Ecto neural progenitor cell (in vitro differentiated cells): ENCODE measurements at places on chromosomes 4 and X.

DNA sequence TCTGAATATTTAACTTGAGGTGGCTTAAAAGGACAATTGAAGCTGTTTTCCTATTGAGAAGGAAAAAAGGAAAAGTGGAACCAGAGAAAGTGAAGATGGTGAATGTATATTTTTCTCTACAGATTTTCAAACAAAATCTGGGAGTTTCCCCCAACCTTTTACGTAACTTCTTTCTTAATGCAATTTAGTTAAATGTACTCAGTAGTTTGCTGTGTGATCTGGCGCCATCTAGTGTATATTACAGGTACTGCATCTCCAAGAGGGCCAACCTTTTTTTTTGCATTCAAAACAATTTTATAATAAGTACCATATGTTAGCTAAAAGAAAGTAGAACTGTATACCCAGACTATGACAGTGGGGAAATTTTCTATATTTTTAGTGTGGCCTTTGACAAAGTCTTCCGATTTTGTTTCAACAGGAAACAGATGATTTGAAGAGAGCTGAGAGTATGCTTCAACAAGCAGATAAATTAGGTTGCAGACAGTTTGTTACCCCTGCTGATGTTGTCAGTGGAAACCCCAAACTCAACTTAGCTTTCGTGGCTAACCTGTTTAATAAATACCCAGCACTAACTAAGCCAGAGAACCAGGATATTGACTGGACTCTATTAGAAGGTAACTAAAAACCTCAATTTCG lies 82.0 kb downstream of the PLS3 start:
- DNase-seq, result no peak

- DNase-seq, result no peak
These were observed 85.5 kb upstream of the ADRA2C start for GRCh38 chr4:3680656-3681055.

DNA sequence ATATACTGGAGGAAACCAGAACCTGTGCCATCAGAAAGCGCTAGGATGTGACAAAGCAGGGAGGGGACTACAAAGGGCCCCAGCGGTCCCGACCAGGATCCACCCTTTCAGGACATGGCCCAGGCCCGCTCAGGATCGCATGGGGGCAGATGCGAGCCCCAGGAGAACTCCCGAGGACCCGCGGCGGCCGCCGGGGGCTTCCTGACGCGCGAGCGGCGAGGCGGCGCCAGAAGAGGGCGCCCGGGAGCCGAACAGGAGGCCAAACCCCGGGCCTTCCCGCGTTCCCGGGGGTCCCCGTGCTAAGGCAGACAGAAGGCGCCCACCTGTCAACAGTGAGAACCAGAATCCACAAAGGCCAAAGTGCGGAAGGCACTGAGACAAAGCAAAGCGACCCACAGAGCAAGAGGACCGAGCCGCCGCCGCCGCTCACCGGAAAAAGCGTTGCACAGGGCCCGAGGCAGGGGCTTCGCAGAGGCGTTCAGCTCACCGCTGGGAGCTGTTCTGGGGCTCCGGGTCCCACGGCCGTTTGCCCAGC lies 7.3 kb upstream of the OPN1LW start:
- DNase-seq, result peak; percentile 81

DNA sequence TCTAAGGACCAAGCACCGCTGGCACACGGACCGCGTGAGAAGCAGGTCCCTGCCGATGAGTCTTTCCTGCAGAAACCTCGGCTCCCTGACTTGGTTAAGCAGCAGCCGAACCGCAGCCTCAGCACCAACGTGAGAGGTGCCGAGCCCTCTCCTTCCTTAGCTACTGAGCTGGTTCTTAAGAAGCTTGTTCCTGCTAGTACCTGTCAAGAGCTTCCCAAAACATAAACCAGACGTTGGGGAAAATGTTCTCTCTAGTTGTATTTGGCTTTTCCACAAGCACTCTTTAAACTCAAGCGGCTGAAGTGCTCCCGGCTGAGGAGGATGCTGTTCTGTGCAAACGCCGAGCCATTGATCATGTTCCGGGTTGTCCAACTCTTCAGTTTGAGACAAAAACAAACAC lies 29.3 kb upstream of the TLR3 start:
- no peak for DNase-seq

DNA sequence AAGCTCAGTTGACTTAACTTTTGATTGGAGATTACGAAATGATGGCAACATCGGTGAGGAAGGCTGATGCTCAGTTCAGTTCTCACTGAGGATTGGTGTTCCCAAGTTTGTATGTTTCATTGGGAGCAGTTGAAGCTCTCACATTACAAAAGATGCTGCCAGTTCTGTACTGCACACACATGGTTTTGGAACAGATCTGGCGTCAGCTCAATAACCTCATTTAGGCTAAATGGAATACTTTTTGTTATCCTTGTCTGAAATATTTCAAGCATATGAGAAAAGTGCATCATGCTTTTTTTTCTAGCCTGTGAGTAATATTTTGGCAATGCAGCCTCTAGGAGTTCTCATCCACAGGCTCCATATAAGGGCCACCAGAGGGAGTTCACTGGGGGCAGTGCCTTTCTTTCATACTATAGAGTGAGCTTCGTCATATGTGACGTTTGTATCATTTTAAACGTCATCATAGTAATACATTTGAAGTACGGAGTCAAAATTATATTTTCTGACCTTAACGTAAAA lies 4.1 kb downstream of the ENPEP start:
- DNase-seq, result no peak

- DNase-seq, result no peak
These were observed 339.8 kb downstream of the PCDH7 start for GRCh38 chr4:31059753-31060522.

GRCh38 chrX:72080150-72080549 lies 51.6 kb downstream of the RTL5 start:
- no peak for DNase-seq

DNA sequence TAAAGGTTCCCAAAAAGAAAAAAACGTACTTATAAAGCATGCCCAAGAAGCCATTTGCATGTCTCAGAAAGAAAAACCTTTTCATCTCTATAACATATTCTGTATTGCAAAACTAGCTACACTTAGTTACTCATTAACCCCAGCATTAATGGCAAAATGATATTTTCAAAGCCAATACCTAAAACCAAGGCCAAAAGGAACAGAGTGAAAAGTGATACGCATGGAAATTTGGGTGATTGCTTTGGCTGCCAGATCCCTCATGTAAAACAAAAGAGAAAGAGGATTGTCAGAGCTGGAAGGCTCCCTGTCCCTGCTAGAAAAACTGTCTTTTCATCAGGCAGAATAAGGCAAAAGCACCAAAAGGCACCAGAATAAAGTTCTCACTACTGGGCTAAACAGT lies 46.8 kb upstream of the RADX start:
- no peak for DNase-seq

DNA sequence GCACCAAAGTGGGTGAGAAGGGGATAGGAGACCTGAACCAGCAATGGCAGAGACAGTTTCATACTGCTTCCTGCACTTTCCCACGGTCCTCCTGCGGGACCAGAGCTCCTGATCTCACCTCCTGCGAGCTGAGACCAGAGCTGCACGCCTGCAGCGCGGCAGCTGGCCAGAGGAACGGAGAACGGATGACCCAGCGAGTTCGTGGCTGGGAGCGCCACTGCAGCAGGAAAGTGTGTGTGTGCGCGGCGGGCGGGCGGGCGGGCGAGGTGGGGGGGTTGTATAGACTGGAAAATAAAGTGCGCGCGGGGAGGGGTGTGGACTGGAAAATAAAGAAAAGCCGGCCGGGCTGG lies 16.5 kb downstream of the MCF2 start:
- no peak for DNase-seq

DNA sequence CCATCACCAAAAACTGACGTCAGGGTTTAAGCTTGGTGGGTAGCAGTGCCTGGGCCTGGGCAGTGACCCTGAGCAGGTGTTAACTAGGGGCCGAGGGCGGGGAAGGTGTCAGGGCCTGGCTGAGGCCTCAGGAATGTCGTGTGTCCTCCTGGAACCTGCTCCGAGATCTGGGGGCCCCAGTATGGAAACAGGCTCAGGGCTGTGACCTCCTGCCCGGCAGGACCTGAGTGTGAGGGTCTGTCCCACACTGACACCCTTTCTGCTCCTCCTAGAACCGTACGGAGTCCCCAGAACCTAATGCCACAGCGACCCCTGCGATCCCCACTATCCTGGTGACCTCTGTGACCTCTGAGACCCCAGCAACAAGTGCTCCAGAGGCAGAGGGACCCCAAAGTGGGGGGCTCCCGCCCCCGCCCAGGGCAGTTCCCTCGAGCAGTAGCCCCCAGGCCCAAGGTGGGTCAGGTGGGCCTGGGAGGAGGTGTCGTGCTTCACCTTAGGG lies 741 bp downstream of the HGFAC start:
- no peak for DNase-seq

DNA sequence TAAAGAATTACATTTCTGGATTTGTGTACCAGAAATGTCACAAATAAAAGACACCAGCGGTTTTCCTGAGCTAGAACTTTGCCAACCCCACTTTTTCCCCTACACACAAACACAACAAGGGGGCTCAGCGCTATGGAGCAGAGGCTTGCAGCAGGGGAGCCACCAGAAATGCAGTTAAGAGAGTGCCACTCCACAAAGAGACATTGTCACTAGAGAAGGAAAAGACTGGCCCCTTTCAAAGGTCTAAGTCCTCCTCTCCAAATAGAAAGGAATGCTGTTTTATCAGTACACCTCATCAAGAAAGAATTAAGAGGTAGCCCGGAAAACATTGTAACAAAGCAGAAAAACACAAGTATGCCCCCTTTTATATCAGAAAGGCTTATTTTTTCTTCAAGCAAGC lies 419.5 kb downstream of the HNRNPD start:
- DNase-seq, result no peak

DNA sequence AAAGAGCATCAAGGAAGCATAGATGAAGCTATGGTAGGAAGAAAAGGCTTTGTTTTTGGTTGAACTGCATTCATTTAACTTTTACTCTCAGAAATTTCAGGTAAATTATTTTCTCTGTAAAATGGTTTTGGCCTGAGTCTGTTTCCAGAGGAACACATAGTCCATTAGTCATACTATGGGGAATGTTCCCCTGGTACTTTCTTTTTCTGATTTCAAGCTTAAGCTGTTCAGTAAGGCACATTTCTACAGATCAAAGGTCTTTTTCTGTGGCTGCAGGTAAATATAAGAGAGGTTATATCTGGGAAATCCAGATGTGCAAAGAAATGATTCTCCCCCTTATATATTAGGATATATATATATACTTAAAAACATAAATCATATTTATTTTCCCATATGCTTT lies 1744.4 kb upstream of the ADGRL3 start:
- DNase-seq, result no peak

DNA sequence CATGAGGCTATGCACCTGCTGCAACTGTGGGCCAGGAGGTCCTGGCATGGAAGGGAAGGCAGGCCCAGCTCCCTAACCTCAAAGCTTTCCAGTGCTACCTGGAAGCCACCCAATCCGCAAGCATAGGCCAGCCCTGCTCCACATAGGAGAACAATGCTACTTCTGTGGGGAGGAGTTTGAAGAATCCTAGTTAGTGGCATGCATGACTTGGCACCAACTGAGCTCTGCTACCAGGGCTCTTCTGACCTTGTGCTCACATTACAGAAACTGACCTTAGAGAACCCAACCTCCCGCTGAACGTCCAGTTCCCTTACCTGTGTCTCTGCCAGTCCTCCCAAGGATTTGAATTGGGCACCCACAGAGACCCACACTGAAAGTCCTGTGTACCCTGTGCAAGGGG lies 58.8 kb downstream of the USP46 start:
- DNase-seq, result no peak

DNA sequence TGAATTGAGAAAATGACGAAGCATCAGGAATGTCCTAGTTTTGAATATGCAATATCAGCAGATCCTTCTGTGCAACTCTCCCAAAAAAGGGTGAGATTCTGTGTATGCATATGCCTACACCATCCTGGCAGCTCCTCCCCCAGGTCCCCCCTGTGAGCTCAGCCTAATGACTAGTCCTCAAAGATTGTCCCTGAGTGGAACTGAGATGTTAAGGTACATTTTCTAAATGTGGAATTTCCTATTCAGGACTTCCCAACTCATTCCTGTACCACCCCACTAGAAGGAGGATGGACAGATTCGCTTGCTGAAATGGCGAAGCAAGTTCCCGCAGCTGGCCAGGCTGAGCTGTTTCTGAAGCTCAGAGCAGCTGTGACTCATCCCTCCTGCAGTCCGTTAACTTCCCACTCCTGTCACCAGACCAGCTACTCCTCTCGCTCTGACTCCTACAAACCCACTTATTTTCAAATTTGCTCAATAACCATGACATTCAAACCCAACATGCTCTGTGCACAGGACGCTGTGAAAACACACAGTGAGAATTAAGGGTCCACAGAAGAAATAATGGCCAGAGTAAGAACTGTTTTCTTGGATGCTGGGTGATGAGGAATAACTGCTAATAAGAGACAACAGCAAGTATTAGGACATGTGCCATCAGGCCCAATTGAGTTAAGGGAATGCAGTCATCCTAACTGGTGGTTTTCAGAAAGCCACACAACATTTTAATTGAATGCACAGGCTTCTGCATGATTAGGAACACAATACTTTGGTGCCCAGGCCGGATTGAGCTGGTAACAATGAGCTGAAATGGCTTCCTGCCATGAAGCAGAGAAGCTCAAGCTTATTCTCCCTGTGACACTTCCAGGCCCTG lies 40.0 kb upstream of the IRF2 start:
- no peak for DNase-seq

- no peak for DNase-seq
These were observed 57.8 kb downstream of the RS1 start for GRCh38 chrX:18613930-18614639.

- DNase-seq, result no peak
These were observed 25.6 kb downstream of the ZDHHC9 start for GRCh38 chrX:129818123-129818522.
